HCT116 (cell line): ENCODE measurements at places on chromosomes 7 and 10. TPM values are rescaled to one million over a fixed set of nuclear protein-coding genes. Genes with fewer than 3 reads are reported as not detected.

GRCh38 chr7:80600046-80600445 is 38.4 kb upstream of the CD36 start:
- H3K27ac ChIP-seq: no peak overlapping the region
- no peak overlapping the region for H3K4me3 ChIP-seq
- no peak for DNase-seq
- H3K27me3 ChIP-seq: no peaks in the 10 kb centered on the region

DNA sequence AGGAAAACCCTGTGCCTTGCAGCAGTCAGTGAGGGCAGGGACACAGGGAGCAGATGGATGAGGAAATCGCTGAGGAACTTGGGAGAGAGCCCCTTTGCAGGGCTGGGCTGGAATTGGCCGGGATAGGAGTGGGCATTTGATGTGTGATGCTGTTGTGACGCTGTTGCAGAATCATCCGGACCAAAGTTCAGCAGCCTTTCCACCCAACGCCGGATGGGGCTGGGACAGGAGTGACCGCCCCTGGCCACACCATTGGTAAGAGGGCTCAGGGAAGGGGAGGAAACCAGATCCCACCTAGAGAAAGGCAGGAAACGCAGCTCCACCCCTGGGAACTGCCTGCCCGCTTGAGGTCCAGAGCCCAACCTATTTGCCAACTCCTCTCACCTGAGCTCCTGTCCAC is 33.9 kb downstream of the PAX2 start:
- no peaks in the 10 kb centered on the region for H3K36me3 ChIP-seq
- no peak overlapping the region for H3K27ac ChIP-seq
- peaks cover 11% of the 10 kb centered on the region; the same call in 1 of the 2 replicates for H3K27me3 ChIP-seq
- peaks cover 9% of the 10 kb centered on the region for H3K4me1 ChIP-seq

DNA sequence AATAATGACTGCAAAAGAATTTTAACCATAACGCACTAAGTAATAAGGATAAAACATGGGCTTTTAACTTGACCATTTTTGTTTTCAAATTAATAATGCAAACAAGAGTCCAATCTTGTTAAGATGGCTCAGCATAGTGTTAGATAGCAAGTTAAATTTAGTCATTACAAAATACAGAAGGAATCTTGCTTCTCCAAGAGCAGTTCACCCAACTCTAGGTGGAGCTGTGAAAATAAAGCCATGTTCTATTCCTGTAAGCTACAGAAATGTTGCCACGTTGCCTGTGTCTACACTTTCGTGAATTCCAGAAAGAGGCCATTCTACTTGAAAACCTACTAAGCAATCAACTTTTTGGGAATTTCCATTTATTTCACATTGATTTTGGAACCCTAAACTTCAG is 191.9 kb downstream of the SFMBT2 start:
- H3K36me3 ChIP-seq: no peaks in the 10 kb centered on the region
- H3K4me3 ChIP-seq: no peak overlapping the region
- H3K27ac ChIP-seq: no peak overlapping the region
- no peaks in the 10 kb centered on the region for H3K27me3 ChIP-seq

DNA sequence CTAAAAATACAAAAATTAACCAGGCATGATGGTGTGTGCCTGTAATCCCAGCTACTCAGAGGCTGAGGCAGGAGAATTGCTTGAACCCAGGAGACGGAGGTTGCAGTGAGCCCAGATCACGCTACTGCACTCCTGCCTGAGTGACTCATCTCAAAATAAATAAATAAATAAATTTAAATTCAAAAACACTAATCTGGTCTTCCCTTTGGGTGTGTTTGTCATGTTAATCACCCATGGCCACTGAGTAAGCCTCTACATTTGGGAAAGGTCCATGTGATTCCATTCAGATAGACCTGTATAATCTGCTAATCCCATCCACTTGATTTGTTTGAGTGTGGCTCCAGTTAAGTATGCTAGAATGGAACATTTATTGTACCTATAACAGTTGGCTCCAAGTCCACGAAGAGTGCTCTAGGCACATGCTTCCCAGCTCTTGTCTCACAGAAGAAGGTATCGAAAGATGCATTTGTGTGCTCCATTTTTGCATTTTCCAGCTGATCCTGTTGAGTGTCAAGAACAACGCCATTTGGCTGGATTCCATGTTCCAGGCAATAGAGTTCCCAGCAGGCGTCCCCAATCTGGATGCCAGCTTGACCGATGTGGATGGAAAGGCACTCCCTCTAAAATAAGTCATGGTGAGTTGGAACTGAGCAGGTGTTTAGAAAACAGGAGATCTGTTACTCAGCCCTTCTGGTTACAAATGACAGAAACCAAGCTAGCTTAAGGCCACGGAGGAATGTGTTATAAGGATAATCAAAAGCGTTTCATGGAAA is 4.0 kb downstream of the TUBAL3 start:
- no peaks in the 10 kb centered on the region for H3K27me3 ChIP-seq
- no peaks in the 10 kb centered on the region; the same call in 1 of the 2 replicates for H3K4me1 ChIP-seq
- H3K4me3 ChIP-seq: no peak overlapping the region
- H3K36me3 ChIP-seq: no peaks in the 10 kb centered on the region
- no peak for DNase-seq

GRCh38 chr7:69211739-69212138 is 386.5 kb upstream of the AUTS2 start:
- H3K36me3 ChIP-seq: no peaks in the 10 kb centered on the region
- H3K4me3 ChIP-seq: no peak overlapping the region
- DNase-seq: no peak
- H3K27ac ChIP-seq: no peak overlapping the region

DNA sequence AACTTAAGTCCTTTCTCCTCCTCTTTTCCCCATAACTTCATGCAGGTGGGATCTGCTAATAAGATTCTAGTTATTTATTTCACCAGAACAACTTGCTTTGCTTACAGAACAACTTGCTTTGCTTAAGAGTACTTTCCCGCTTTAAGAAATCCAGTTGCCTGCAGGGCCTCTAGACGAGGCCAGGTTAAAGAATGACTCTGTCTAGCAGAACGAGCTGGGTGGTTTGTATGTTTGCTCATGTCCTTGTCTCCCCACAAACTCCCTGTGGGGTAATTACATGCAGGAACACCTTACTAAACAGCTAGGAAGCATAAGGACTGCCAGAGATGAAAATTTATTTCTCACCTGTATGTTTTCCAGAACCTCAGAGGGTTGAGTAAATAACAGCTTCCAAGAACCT is 8.8 kb upstream of the FZD8 start:
- DNase-seq: no peak
- no peak overlapping the region for H3K4me3 ChIP-seq
- H3K27ac ChIP-seq: no peak overlapping the region
- H3K27me3 ChIP-seq: peaks cover 9% of the 10 kb centered on the region
- no peaks in the 10 kb centered on the region for H3K4me1 ChIP-seq
- H3K36me3 ChIP-seq: no peaks in the 10 kb centered on the region

GRCh38 chr7:78066599-78066998 is 268.0 kb downstream of the PHTF2 start:
- H3K27me3 ChIP-seq: no peaks in the 10 kb centered on the region
- no peaks in the 10 kb centered on the region for H3K4me1 ChIP-seq
- H3K27ac ChIP-seq: no peak overlapping the region
- H3K4me3 ChIP-seq: no peak overlapping the region

DNA sequence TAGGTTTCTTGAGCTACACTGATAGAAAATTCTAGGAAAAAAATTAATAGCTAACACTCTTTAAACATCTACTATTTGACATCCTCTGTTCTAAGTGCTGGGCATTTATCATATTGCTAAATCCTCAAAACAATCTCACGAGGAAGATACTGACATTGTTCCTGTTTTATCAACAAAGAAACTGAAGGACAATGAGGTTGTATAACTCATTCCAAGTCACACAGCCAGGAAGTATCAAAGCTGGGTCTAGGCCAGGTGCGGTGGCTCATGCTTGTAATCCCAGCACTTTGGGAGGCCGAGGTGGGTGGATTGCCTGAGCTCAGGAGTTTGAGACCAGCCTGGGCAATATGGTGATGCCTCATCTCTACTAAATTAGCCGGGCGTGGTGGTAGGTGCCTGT is 51.6 kb upstream of the IL6 start:
- H3K36me3 ChIP-seq: no peaks in the 10 kb centered on the region
- no peaks in the 10 kb centered on the region for H3K27me3 ChIP-seq
- no peak overlapping the region for H3K4me3 ChIP-seq

DNA sequence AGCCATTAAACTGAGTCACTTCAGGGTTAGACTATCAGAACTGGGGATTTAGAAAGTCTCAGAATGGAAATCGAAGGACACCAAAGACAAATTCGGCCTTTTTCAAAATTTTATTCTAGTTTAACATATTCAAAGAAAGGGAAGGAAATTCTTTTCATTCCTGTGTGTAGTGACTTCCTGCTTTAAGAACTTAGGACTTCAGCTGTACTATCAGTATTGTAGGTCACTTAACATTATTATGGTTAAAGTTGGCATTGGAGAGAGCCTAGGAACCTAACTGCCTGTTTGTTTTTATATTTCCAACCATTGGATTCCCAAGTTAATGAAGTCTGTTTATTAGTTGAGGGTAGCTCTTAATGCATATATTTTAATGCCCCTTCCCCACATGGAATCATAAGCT is 63.7 kb downstream of the PTEN start:
- H3K36me3 ChIP-seq: no peaks in the 10 kb centered on the region
- DNase-seq: no peak
- H3K4me1 ChIP-seq: no peaks in the 10 kb centered on the region
- H3K27me3 ChIP-seq: no peaks in the 10 kb centered on the region
- no peak overlapping the region for H3K27ac ChIP-seq
- H3K4me3 ChIP-seq: no peak overlapping the region

- H3K27ac ChIP-seq: no peak overlapping the region
- no peak for DNase-seq
- no peaks in the 10 kb centered on the region for H3K36me3 ChIP-seq
Observed at GRCh38 chr7:129146237-129146979, 1.9 kb downstream of the TSPAN33 start.

DNA sequence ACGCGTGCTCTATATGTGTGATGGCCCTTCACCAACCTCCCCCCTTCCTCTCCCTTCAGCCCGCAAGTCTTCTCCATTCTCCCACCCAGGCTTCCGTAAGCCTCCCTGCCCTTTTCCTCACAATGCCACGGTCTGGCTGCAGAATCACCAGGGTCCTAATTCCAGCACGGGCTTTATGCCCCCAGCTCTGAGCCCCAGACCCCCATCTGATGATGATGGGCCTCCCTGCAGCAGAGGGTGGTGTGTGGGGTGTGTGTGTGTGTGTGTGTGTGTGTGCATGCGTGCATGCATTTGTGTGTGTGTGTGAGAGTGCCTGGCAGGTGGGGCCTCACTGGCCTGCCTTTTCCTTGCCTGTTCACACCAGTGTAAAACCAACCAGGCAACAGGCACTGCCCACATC is 109.9 kb downstream of the OAT start:
- no peaks in the 10 kb centered on the region for H3K4me1 ChIP-seq
- H3K27me3 ChIP-seq: no peaks in the 10 kb centered on the region
- H3K36me3 ChIP-seq: no peaks in the 10 kb centered on the region

DNA sequence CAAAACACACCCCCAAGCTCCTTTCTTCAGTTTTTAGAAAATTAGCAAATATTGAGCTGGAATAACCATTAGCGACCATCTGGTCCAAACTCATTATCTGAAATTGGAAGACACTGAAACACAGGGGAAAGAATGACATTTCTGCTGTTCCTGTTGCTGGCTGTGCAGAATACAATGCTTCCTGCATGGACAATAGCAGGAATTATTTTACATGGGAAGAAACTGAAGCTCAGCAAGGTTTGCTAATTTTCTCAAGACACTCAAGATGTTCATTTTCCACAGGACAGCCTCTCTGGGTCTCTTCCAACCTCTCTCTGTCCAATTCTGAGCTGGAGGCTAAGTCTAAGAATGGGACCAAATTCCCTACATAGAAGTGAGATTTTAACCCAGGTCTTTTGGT is 81.9 kb upstream of the TNS3 start:
- H3K27me3 ChIP-seq: no peaks in the 10 kb centered on the region
- H3K4me3 ChIP-seq: no peak overlapping the region
- no peak for DNase-seq
- no peaks in the 10 kb centered on the region for H3K4me1 ChIP-seq

DNA sequence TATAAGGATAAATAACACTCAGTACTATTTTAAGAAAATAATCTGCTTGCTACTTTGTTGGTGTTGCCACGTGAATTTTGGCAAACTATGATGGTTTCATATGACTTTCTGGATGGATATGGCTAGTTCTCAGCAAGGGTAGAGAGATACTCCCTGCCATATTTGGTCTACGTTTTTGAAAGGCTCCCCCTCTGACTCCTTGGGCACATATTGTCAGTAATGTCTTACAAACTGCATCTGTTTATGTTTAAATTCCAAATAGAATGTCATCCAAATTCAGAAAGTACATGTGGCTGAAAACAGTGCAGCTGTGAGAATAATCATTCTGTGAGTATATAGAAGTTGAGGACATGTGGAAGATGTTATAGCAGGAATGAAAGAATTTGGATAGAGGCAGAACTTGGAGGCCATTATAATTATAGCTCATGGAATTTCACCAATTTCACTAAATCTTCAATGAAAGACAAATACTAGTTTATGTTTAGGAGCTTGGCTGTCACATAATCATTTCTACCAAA is 107.8 kb downstream of the SRI start:
- H3K4me3 ChIP-seq: no peak overlapping the region
- H3K27ac ChIP-seq: no peak overlapping the region
- no peak for DNase-seq

DNA sequence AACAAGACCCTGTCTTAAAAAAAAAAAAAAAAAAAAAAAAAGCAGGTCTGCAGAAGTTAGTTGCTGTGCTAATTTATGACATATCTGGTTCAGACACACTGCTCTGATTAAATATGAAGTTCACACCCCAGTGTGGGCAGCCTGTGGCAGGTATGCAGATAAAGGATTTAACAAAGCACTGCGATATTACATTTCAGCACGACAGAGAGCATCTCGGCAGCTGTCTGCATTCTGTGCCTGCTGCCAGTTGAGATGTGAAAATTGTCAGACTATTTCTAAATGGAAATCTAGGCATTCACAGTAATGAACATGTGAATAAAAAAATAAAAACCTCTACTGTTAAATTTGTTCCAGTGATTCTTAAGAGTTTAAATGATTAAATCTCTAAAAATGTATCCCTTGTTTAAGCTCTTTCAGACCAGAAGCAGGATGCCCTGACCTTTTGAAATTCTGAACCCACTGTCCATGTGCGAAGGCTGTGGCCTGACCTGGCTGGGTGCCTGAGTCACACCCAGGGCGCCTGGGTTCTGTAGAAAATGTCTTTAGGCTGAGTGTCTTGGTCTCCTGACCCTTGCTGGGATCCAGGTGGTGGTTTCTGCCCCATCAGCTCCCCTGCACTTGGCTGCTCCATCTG is 272.9 kb downstream of the WDR37 start:
- DNase-seq: no peak
- H3K4me1 ChIP-seq: no peaks in the 10 kb centered on the region
- no peak overlapping the region for H3K4me3 ChIP-seq
- peaks cover 27% of the 10 kb centered on the region for H3K27me3 ChIP-seq
- H3K36me3 ChIP-seq: no peaks in the 10 kb centered on the region

GRCh38 chr10:58457761-58458616 is 54.7 kb upstream of the BICC1 start:
- H3K36me3 ChIP-seq: no peaks in the 10 kb centered on the region
- no peak overlapping the region for H3K27ac ChIP-seq
- H3K4me3 ChIP-seq: no peak overlapping the region
- no peaks in the 10 kb centered on the region for H3K27me3 ChIP-seq
- DNase-seq: no peak
- no peaks in the 10 kb centered on the region for H3K4me1 ChIP-seq

The MTERF1 gene
- total RNA-seq: 13.1 TPM

The PTF1A gene
- not detected for total RNA-seq

The CFAP69 gene
- total RNA-seq: 4.1 TPM

The NRAP gene
- not detected for total RNA-seq

The CPA5 gene
- not detected for total RNA-seq

The CLEC2L gene
- not detected for total RNA-seq

The SPDYE2 gene
- not detected for total RNA-seq

The ING3 gene
- 16.2 TPM for total RNA-seq

The TSC22D4 gene
- 36.9 TPM for total RNA-seq

The SSC4D gene
- total RNA-seq: 1.1 TPM
